ENCODE measurements at places on chromosomes 3 and 15.
A peak's percentile ranks its signal among the peaks of the same experiment; 100 is the strongest.

GRCh38 chr3:58659051-58659675 lies 7.4 kb downstream of the FAM3D start:
- no peak overlapping the region for H3K27ac ChIP-seq
- H3K4me1 ChIP-seq, result no peaks in the 10 kb centered on the region
- H3K36me3 ChIP-seq, result no peaks in the 10 kb centered on the region
- H3K27me3 ChIP-seq, result no peaks in the 10 kb centered on the region
- no peak for DNase-seq

DNA sequence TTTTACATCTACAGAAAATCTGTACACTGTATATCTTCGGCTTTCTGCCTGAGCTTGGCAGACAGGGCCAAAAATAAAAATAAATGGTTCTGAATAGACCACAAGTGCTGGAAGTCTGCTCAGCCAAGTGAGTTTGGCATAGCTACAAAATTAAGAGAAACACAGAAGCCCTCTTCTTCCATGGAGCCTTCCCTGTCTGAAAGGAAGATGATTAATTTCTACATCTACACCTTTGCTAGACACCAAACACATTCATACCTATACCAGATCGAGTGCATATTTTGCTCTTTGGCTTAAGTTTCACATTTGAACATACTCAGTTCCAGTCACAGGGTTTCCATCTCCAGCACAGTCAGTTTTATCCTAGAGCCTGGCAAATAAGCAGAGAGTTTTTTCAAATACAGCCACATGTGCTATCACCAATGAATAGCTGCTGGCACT lies 224.6 kb downstream of the GREM1 start:
- H3K27ac ChIP-seq, result no peak overlapping the region
- H3K4me1 ChIP-seq, result no peaks in the 10 kb centered on the region
- H3K27me3 ChIP-seq, result peaks cover 6% of the 10 kb centered on the region
- H3K4me3 ChIP-seq, result no peak overlapping the region
- no peaks in the 10 kb centered on the region for H3K36me3 ChIP-seq
- no peak for DNase-seq

GRCh38 chr15:74315626-74316025 lies 51.8 kb downstream of the CYP11A1 start:
- no peaks in the 10 kb centered on the region for H3K27me3 ChIP-seq
- peak; percentile 83 for DNase-seq
- peak overlapping the region; percentile 65 for H3K4me3 ChIP-seq
- H3K27ac ChIP-seq, result peak overlapping the region; percentile 84

DNA sequence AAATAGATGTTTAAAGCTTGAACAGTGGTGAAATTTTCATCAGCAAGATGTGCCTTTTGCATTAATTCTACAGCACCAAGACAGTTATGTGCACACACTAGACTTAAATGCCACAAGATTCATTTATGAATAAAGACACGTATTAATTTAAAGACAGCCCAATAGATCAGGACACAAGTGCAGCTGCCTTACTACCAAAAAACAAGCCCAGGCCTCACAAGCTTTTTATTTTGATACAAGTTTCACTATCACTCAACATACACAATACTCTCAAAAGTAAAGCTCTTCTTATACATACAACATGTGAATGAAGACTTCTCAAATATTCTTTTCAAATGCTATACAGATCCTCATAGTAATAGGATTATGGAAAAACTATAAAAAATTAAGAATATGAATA lies 2.4 kb downstream of the ACAP2 start:
- H3K27ac ChIP-seq, result peak overlapping the region; percentile 25
- peak overlapping the region; percentile 62 for H3K4me3 ChIP-seq
- H3K36me3 ChIP-seq, result no peaks in the 10 kb centered on the region
- peaks cover 51% of the 10 kb centered on the region for H3K4me1 ChIP-seq
- no peaks in the 10 kb centered on the region for H3K27me3 ChIP-seq

DNA sequence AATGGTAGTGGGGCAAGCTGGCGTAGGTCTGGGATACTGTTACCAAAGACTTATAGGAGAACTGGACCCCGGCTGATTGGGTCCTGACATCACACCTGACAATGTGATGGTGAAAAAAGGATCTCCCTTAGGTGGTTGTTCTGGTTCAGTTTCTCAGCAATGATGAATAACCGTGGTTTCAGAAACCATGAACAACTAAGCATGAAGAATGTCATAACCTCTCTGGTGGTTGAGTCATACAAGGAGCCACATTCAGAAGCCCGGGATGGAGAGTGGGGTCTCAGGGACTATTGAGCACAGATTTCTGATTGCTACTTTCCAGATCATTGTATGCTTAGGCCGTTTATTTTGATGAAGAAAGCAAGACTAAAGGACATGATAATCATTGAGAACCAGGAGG lies 17.4 kb downstream of the GPR160 start:
- H3K27ac ChIP-seq, result no peak overlapping the region
- peak; percentile 51 for DNase-seq
- H3K4me1 ChIP-seq, result peaks cover 33% of the 10 kb centered on the region
- no peak overlapping the region for H3K4me3 ChIP-seq
- H3K36me3 ChIP-seq, result no peaks in the 10 kb centered on the region

GRCh38 chr15:68897016-68897415 lies 33.3 kb upstream of the SPESP1 start:
- no peaks in the 10 kb centered on the region for H3K4me1 ChIP-seq
- H3K27me3 ChIP-seq, result peaks cover 9% of the 10 kb centered on the region
- DNase-seq, result no peak
- H3K27ac ChIP-seq, result no peak overlapping the region
- no peaks in the 10 kb centered on the region for H3K36me3 ChIP-seq

DNA sequence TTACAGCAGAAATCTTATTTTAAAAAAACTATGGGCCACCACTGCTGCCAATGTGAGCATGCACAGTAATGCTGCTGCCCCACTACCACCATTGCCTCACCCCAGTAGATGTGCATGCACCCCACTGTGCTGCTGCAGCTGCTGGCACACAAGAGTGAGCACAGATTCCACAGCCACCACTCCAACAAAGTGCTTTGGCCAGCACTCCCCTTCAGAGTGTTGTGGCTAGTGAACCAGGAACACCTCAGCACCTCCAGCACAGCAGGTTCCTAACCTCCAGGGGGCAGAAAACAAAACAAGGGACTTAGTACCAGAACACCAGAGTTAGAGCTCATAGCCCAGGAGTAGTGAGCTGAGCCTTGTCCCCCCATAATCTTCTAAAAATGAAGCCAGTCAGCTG lies 629.6 kb downstream of the PYDC2 start:
- no peaks in the 10 kb centered on the region for H3K36me3 ChIP-seq
- no peak for DNase-seq

DNA sequence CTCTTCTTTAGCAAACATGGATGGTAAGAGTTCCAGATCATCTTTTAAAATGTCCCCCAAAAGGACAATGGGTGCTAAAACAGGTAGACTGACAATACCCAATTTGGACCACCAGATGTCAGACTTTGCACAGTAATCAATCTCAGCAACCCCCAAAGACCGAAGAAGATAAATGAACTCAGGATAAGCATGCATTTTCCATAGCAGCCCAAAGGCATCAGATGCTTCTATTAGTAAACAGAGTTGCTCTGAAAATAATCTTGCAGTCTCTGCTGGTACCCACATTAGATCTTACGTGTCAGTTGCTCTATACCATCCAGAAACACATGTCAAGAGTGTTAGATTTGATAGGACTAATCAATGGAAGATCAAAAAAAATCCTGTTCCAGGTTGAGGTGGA lies 20.6 kb downstream of the MYH15 start:
- peak; percentile 56 for DNase-seq
- H3K27ac ChIP-seq, result no peak overlapping the region
- no peaks in the 10 kb centered on the region for H3K36me3 ChIP-seq
- no peaks in the 10 kb centered on the region for H3K27me3 ChIP-seq
- H3K4me3 ChIP-seq, result no peak overlapping the region

DNA sequence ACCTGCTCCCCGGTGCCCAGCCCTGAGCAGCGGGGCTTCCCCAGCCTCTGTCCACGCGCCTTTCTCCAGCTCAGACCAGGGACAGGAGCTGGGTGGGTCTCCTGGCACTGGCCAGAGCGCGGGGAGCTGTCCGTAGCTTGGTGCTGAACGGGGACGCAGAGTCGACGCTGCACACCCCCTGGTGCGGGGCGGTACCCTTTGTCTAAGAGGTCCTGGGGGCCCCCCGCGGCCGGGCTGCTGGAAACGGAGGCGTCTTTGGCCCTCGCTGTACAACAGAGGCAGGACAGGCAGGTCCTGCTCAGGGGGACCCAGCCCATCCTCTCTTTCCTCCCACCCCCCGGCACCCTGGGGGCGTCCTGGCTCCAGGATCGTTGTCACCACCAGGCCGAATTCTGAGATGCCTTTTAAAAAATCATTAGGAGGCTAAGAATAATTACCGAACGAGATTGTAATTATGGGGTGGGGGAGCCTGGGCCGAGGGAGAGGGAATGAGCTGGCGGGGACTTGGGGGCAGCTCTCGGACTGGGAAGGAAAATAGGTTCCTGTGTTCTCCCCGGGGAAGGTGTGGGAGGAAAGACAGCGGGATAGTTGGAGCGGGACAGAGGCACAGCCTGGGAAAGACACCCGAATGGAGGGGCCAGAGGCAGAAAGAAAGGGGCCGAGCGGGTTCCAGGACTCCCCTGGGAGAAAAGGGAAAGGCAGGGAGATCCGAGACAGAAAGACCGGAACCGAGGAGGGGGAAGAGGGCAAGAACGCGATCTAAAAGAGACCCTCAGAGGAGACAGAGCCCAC lies 4.1 kb upstream of the SKOR1 start:
- peaks cover 82% of the 10 kb centered on the region for H3K27me3 ChIP-seq
- peak; percentile 61 for DNase-seq
- no peak overlapping the region for H3K27ac ChIP-seq
- peaks cover 37% of the 10 kb centered on the region for H3K4me1 ChIP-seq

DNA sequence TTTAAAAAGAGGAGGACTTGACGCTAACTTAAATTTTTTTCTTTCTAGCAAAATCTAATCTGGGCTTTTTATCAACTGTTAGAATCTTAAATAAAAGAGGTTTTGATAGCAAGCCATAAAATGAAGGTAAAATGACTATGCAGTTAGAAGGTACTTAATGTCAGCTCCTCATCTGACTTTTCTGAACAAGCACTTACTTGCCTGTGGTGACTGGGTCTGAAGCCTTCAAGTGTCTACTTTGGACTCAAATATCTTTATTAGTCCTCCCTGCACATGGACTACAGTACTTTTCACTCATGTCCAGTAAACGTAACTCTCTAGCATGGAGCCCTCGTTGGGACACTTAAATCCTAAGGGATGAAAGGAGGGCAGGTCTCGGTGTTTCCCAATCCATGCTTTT lies 135.9 kb downstream of the P2RY1 start:
- no peak overlapping the region for H3K27ac ChIP-seq
- H3K4me3 ChIP-seq, result no peak overlapping the region
- H3K36me3 ChIP-seq, result no peaks in the 10 kb centered on the region
- DNase-seq, result no peak
- H3K4me1 ChIP-seq, result no peaks in the 10 kb centered on the region

DNA sequence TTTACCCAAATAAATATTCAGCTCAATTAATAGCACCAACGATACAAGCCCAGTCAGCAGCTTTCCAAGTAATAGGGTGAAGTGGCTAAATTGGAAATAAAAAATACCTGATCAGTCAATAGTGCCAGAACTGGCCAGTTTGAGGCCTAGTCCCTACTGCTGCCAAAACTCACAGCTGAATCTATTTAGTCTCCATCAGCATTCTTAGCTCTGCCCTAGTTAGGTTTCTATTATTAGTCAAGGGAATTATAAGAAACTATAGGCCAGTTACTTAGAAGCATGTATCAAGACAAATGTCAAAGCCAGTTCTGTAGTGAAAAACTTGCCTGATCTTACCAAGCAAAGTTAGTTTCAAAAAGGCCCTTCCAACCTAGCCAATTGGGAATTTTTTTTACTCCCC lies 146.2 kb upstream of the ZBTB20 start:
- no peak for DNase-seq
- H3K4me1 ChIP-seq, result no peaks in the 10 kb centered on the region
- H3K36me3 ChIP-seq, result no peaks in the 10 kb centered on the region
- no peak overlapping the region for H3K4me3 ChIP-seq

DNA sequence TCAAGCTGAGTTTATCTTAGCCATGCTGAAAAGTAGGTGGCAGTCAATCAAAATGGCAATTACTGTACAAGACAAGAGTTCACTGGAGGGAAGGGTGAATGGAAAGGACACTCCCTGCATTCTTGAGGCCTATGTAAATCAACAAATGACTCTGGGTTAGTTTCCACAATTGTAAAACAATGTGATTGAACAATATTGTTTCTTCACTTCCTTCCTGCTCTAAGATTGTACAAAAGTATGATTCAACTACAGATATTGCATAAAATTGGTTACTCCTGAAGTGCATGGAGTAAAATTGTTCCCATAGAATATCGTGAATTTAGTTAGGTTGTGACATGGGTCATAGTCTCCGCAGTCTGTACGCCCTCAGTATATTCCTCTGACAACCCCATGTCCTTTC lies 277.6 kb downstream of the LPP start:
- peaks cover 30% of the 10 kb centered on the region for H3K4me1 ChIP-seq
- peaks cover 3% of the 10 kb centered on the region for H3K36me3 ChIP-seq
- no peak for DNase-seq
- no peak overlapping the region for H3K4me3 ChIP-seq
- H3K27ac ChIP-seq, result no peak overlapping the region
- H3K27me3 ChIP-seq, result no peaks in the 10 kb centered on the region

GRCh38 chr15:39663704-39664250 lies 82.9 kb downstream of the THBS1 start:
- no peak for DNase-seq
- no peak overlapping the region for H3K27ac ChIP-seq
- H3K4me1 ChIP-seq, result no peaks in the 10 kb centered on the region
- H3K27me3 ChIP-seq, result no peaks in the 10 kb centered on the region
- H3K36me3 ChIP-seq, result no peaks in the 10 kb centered on the region
- H3K4me3 ChIP-seq, result no peak overlapping the region

GRCh38 chr3:13009132-13009945 lies 63.9 kb downstream of the IQSEC1 start:
- H3K27me3 ChIP-seq, result no peaks in the 10 kb centered on the region
- H3K4me1 ChIP-seq, result peaks cover 96% of the 10 kb centered on the region
- H3K27ac ChIP-seq, result peak overlapping the region; percentile 99
- H3K36me3 ChIP-seq, result peaks cover 18% of the 10 kb centered on the region

GRCh38 chr3:106160396-106160795 lies 291.6 kb upstream of the CBLB start:
- H3K4me3 ChIP-seq, result no peak overlapping the region
- no peaks in the 10 kb centered on the region for H3K36me3 ChIP-seq
- no peak overlapping the region for H3K27ac ChIP-seq
- DNase-seq, result no peak
- H3K4me1 ChIP-seq, result peaks cover 5% of the 10 kb centered on the region
- H3K27me3 ChIP-seq, result no peaks in the 10 kb centered on the region

DNA sequence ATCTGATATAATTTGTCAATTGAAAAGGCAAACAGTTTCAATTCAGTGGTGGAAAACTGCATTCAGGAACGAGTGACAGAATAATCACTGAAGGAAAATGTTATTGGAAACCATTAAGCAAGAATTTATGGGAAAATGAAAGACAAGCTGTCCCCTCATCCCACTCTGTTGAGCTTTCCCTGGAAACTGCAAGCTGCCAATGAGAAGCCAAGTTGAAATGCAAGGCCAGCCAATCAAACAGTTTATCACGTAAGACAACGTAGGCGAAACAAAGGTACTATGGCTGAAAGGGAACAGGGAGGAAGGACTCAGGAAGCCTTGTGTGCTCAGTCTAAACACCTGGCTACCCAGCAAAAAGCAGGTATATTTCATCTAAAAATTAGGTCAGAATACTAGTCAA lies 187.9 kb upstream of the ATP10A start:
- no peak for DNase-seq
- no peak overlapping the region for H3K4me3 ChIP-seq
- H3K4me1 ChIP-seq, result no peaks in the 10 kb centered on the region
- no peak overlapping the region for H3K27ac ChIP-seq
- no peaks in the 10 kb centered on the region for H3K36me3 ChIP-seq
